ENCODE measurements at places on chromosomes 3 and 15.

GRCh38 chr3:138827222-138827621 lies 7.5 kb downstream of the PIK3CB start:
- DNase-seq, result no peak

- DNase-seq, result no peak
Measured at GRCh38 chr3:50168388-50168787, 13.3 kb downstream of the SEMA3F start.

- DNase-seq, result no peak
Measured at GRCh38 chr15:75029378-75030022, 6.1 kb downstream of the PPCDC start.

DNA sequence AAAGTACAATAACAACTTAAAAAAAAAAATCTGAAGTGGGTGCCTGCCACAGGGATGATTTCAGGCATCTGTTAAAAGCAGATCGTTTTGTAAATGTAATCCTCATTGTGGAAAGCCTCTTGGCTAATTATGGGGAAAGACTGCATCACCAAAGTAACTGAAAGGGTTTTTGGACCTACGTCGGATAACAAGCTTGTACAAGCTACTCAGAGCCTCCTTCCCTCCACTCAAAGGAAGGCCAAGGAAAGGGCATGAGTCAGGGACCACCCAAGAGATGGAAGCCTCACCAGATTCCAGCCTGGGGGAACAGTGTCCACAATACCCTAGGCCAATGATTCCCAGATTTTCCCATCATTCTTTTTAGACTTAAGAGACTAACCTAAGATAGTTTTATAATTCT lies 84.3 kb downstream of the ATP1B3 start:
- DNase-seq, result no peak

DNA sequence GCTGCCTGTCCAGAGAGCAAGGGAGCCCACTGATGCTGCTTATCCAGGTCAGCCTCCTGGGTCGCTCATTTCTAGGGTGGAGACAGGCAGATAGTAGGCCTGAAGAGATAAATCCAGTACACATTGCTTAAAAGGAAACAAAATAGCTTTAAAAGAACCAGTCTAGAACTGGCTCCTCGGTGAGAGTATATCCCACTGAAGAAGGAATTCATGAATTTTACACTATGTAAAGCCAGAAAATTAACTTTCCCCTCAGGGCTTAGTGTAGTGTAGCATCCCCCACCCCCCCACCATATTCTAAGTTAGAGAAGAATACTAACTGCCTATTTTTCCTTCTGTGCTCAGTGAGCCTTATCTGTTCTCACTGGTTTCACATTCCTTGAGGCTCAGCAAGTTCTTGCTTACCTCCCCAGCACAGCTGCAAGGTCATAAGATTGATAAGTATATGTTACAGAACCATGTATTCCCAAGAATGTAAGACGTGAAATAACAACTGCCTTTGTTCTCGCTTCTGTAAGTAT lies 30.5 kb upstream of the NOX5 start:
- no peak for DNase-seq

- DNase-seq, result no peak
Measured at GRCh38 chr3:66406831-66407610, 93.8 kb downstream of the LRIG1 start.

GRCh38 chr15:85037641-85038040 lies 56.0 kb downstream of the PDE8A start:
- no peak for DNase-seq

DNA sequence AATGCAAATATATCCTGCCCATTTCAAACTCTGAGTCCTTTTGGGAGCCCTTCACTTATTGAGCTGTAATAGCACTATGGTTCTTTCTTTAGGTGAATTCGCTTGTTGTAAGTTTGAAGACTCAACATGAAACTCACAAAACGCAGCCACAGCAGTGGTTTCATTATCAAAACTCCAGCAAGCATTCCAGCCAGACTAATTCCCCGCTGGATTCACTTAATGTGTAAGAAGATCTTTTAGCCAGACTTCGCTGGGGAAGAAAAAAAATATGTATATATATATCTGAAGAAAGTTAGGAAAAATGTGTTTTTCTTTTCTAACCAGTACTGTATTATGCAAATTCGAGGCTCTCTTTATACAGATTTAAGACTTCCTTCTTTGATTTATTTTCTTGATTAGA lies 241.1 kb downstream of the WNT5A start:
- no peak for DNase-seq

GRCh38 chr15:101148881-101149664 lies 102.8 kb downstream of the CHSY1 start:
- no peak for DNase-seq

All from NCI-H510A (cell line).